ENCODE measurements at places on chromosomes 16 and 17.

DNA sequence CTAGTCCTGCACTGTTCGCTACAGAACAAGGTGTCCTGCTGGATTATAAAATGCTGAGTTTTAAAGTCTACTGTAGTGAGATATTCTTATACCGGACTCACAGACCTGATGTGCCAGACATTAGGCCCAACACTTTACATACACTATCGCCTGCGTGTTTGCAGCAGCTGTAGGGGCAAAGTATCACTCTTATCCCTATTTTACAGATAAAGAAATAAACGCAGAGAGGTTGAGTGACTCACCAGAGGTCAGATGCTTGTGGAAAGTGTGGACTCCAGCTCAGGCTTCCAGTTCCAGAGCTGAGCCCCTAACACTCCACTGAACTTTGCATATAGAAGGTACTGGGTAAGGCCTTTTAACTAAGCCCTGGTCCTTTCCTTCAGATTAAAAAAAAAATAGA lies 47.4 kb downstream of the PLXDC1 start:
- DNase-seq: no peak

DNA sequence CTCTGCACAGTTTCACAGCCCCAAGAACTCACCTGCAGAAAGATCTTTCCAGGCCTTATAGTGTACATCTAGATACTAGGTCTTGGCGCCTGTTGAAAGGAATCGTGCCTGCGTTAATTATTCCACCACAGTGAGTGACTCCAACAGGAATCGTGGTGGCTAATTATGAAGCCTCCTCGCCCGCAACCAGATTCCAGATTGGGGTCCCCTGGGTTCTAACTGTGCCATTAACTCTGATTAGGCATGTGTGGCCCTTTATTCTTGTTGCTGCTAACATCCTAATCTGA lies 295.3 kb upstream of the MAF start:
- no peak for DNase-seq

- peak; percentile 60 for DNase-seq
These were observed 21.4 kb downstream of the ALOX15B start for GRCh38 chr17:8060274-8060673.

- no peak for DNase-seq
These were observed 187.4 kb upstream of the CACNG5 start for GRCh38 chr17:66647391-66647983.

- no peak for DNase-seq
These were observed 11.5 kb downstream of the CDH13 start for GRCh38 chr16:82638095-82638798.

DNA sequence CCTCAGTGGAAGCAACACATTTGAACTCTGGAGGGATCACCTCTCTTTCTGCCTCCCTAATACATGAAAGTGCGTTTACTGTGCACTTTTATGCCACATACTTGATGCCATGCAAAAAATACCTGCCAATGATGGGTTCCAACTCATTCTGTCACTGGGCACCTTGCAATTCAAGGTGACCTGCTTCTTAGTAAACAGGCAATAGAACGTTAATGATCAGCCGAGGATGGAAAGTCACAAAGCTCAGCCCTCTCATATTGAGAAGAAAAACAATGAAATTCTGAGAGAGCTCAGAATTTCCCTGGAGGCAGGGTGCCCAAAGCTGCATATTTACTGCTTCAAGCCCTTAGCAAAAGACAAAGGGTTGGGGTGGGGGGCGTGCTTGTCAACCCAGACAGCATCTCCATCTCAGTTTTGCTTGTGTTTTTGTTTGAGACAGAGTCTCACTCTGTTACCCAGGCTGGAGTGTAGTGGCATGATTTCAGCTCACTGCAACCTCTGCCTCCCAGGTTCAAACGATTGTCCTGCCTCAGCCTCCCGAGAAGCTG lies 23.2 kb downstream of the LITAF start:
- no peak for DNase-seq

DNA sequence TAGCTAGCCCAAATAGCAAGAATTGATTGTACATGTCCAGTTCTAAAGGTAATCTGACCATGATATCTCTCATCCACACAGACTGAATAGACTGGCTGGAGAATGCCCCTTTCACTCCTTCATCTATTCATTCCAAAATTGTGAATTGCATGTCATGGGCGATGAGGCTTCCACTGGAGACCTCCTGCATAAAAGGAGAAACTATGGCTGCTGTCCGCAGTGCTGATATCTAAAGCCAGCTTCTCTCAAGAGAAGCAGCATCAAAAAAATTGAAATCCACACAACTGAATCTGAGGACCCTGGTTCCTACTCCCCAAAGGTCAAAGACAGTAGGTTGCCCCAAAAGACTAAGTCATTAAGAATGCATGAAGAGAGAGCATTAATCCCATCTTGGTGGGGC lies 7.9 kb upstream of the SCNN1G start:
- DNase-seq: no peak

GRCh38 chr17:59510611-59511010 lies 54.8 kb upstream of the DHX40 start:
- DNase-seq: no peak

GRCh38 chr16:74844041-74844980 lies 69.7 kb upstream of the FA2H start:
- DNase-seq: no peak

GRCh38 chr16:31072540-31073141 lies 1.4 kb downstream of the ZNF668 start:
- peak; percentile 37 for DNase-seq

DNA sequence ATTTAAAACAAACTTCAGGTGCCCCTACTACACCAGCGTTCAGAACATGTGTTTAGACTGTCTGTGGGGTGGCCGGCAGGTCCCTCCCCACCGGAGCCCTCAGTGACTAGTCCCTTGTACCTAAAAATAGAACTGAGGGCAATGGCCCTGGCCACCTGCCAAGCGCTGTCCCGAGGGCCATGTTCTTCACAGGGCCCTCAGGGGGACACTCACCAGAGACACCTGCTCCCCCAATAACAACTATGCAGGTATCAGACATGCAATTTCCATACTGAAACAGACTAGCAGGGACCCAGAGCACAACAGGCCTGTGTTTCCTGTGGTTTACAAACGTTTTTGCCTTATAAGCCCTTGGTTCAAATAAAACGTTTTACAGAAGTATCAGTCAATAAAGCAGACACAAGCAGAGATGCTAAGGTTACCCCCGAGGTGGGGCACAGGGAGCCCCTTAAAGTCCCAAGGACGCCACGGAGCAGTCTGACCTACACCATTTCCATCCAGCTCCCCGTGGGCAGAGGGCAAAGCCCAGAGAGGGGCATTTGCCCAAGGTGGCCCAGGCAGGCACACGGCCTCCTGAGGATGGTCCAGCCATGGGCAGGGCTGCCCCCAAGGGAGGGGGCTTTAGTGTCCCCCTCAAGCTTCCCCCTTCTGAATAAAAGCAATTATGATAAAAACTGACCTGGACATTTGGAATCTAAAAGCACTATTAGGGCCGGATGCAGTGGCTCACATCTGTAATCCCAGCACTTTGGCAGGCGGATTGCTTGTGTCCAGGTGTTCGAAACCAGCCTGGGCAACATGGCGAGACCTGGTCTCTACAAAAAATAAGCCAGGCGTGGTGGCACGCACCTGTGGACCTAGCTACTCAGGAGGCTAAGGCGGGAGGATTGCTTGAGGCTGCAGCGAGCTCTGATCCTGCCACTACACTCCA lies 896 bp upstream of the MYLK3 start:
- no peak for DNase-seq

DNA sequence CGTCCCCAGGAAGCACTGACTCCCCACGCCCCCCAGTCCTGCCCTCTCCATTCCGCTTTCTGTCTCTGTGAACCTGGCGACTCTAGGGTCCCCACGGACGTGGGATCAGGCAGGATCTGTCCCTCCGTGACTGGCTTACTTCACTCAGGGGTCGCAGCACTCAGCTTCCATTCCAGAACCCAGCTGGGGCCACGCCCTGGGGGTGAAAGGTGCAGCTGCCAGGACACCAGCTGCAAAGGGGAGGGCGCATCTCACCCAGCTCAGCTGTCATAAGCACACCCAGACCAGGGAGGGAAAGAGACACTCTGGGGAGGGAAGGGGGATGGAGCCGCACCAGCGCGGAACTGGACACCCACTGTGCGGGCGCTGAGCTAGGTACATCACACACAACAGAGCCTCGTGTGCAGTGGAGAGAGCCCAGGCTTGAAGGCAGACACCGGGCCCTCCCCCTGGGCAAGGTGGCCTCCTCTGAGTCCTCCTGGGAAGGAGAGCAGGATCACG lies 18.5 kb upstream of the HEXD start:
- DNase-seq: no peak

DNA sequence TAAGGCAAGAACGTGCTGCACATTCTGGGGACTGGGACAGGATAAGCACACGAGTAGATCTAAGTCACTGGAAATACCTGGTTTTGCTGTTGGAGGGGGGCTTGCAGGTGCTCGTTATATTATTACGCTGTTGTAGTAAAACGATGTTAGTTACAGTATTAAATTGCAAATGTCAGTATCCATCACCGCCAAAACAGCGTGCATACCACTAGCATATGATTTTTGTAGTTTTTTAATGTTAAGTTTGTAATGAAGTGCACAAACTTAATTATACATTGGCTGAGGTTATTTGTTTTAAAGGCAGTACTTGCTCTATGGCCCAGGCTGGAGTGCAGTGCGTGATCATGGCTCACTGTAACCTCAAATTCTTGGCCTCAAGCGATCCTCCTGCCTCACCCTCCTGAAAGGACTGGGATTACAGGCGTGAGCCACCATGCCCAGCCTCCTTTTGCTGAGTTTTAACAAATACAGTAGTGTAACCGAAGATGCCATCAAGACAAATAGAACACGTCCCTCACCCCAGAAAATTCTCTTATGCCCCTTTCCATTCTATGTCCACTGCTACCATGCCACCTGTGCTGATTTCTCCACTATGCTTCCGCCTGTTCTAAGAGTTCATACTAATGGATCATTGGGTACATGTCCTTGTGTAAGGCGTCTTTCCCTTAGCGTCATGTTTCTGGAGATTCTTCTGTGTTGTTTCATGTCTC lies 20.7 kb upstream of the CSNK1D start:
- no peak for DNase-seq

GRCh38 chr16:24728011-24728410 lies 1.4 kb upstream of the TNRC6A start:
- DNase-seq: no peak

DNA sequence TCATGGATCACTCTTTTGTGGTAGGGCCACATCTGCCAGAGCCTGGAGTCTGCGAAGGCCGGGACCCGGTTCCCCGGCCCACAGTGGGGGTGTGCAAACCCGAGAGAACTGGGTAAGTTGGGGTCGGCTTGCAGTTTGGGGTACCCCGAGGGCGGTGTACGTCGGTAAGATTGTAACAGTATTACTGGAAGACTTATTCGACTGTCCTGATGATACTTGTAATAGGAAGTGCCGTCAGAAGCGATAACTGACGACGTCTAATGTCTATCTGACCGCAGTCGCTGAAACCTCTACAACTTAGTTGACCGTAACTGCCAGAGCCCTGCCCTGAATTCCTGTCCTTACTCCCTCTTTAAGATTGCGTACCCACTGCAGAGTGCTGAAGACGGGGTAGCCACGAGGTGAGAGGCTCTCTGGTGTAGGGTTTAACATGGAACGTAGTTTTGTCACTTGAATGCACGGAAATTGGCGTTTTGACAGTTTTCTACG lies 24.0 kb downstream of the TRPV2 start:
- no peak for DNase-seq

GRCh38 chr17:68334393-68334792 lies 43.1 kb downstream of the ARSG start:
- DNase-seq: no peak

- peak; percentile 11 for DNase-seq
These were observed 14.9 kb upstream of the DDX19A start for GRCh38 chr16:70331588-70332358.

- DNase-seq: no peak
These were observed 310.0 kb downstream of the SOX9 start for GRCh38 chr17:72430611-72431432.

DNA sequence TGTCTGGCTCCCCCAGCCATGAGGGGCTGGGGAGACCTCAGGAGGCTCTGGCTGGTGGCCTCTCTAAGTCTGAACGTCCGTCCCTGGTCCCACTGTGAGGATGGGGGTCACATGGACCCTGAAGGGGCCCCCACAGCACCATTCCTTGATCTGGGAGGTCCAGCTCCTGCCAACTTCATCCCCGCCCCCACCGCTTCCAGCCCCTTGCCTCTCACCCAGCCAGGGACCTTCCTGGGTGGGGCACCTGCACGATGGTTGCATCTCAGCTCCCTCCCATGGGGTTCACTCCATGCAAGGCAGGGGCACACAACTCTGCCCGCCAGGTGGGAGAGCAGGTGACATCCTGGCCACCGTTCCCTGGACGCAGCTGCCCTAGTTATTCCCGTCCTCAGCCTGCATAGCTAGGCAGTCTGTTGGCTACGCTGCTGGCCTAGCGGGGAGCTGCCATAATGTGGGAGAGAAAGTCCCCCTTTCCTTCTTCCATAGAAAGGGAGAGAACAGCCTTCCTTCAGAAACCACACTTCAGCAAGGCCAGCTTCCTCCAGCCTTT lies 217.9 kb upstream of the RPL38 start:
- no peak for DNase-seq

Measured in stimulated activated naive CD8-positive, alpha-beta T cell treated with anti-CD3 and anti-CD28 coated beads, Interleukin-15, Interleukin-2, amounts not matched to agents 100 U/mL and 50 U/mL, for 24 hours (primary cell).